Bronchial epithelial cell (primary cell): ENCODE measurements at places on chromosomes 12 and 14. TPM values are rescaled to one million over a fixed set of nuclear protein-coding genes. Genes with fewer than 3 reads are reported as not detected.

The KRT85 gene
- total RNA-seq, result not detected in 2 replicates

The CCDC184 gene
- not detected in 2 replicates for total RNA-seq

DNA sequence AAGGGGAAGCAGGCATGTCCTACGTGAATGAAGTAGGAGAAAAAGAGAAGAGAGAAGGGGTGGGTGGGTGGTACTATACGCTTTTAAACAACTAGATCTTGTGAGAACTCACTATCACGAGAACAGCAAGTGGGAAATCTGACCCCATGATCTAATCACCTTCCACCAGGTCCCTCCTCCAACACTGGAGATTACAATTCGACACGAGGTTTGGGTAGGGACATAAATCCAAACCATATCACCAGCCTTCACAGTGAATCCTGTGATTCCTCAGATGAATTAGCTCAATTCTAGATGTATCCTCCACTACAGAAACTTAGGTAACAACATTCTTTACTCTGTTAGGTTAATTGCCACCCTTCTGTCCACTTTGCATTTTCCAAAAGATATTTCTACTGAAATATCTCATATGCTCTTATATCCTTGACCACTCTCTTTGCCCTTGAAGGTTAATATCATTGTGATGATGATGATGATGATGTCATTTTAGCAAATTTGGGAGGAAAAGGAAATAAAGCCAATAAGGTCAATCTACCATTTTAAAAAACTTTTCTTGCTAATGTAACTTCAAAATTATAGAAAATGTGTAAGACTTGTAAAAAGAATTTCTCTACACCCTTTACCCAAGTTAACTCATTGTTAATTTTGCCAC is 23.2 kb upstream of the CCNT1 start:
- no peak for DNase-seq

DNA sequence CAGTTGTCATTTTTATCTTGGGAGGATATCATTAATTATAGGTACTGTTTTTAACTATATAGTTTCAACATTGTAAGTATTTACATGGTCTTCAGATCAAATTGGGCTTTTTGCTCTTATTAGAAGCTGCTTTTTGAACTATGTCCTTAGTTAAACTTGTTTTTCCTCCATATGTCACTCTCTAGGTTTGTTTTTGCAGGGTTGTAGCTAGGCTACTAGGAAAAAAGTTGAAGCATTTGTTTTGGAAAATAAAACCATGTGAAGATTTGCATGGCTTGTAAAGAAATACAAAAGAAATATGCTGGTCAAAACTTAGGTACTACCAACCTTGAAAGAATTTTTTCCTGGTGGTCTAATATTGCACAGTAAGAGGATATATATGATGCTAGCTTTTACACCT is 3.4 kb downstream of the ARID2 start:
- DNase-seq, result no peak

DNA sequence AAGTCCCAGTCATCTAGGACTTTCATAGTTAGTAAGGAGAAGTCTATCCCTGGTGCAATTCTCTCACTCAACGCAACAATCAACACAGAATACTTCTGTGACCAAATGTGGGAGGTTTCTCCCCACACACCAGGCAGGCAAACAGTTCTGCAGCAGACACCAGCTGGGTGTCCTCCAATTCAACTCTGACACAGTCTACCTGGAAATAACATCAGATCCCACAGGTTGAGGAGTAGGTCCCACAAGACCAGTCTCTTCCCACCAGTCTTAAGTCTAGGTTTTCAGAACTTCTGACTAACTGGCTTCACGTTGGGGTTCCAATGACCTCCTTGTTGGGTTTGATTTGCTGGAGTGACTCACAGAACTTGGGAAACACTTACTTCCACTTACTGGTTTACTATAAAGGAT is 14.8 kb downstream of the ACOT6 start:
- DNase-seq, result no peak
